PC-9 (cell line): ENCODE measurements at places on chromosomes 7 and 10.

- DNase-seq = no peak
Measured at GRCh38 chr7:32259931-32260596, 189.9 kb upstream of the PDE1C start.

DNA sequence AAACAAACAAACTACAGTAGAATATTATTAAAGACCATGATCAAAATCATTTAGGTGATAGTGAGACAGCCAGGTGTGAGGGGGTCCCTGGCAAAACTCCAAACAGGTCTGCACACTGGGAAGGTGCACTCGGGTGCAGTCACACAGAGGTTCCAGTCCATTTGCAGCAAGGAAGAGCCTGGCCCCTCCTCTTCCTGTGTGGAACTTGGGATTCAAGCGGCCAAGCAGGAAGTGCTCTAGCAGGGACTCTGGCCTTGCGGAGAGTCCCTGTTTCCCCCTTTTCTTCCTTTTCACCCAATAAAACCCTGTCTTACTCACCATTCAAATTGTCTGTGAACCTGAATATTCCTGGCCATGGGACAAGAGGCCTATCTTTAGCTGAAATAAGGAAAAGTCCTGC lies 181.8 kb downstream of the LRRTM3 start:
- DNase-seq = no peak

- no peak for DNase-seq
Measured at GRCh38 chr7:36478745-36479144, 89.1 kb downstream of the ANLN start.

DNA sequence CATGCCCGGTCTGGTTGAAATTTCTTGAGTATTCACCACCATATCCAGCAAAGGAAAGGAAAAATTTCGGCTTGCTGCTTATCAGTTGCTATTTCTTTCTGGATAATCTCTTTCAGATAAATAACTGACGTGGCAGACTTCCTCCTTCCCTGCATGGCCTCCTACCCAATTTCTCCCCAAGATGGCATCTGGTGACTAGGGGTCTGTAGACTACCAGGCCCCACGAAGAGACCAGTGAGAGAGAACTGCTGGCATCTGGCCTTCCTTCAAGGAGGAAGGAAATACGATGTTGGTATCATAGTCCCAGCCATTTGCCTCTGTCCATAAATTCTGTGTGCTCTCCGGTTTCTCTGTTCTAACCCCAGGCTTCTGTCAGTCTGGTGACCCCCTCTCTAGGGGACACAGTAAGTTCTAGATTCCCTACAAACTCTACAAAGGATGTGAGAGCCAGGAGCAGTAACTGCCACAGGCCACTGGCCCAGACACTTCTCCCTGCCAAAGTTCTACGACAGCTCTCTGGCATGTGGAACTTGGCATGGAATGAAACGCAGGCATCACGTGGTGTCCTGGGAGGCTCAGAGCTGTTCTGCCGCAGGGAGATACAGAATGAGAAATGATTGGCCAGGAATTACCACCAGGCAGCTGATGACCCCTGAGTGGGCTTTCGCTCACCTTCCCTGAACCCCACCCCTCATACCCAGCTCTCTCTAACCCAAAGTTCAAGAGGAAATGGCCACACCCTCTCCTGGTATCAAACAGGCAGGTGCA lies 30.0 kb upstream of the MSRB2 start:
- DNase-seq = no peak
